ENCODE measurements at places on chromosomes 5 and 9.

DNA sequence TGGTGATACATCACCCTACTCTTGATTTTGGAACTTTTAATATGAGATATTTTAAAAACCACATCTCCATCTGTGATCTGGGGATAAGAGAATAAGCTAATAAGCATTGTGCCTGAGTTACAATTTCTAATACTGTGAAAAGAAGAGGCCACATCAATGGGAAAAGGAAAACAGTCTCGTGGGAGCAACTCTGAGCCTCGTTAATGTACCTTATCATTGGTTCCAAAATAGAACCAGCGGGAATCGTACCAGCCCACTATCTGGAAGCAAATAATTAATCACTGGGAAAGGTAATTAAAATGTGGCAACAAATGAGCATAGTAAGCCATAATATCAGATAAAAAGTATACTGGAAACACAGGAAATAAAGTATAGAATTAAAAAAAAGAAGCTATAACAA, 28.0 kb upstream of the CEP78 start:
- no peak overlapping the region for H3K4me3 ChIP-seq
- H3K27ac ChIP-seq: no peak overlapping the region
- H3K27me3 ChIP-seq: no peaks in the 10 kb centered on the region

DNA sequence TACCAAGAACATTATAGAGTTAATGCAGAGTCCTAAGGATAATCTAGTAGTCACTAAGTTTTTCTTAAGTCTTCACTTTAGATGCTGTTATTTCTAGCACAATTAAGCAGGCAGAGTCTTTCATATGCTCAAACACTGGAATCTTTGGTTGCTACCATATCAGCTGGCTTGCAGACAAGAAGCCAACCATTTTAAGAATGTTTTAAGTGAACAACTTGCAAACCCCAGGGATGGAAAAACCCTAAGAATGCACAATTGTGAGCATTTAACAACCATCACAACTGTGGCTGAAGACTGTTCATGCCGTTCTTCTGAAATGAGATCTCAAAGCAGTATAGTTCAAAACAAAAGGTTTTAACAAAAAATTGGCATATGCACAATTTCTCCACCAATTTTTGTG, 55.1 kb downstream of the CSNK1A1 start:
- DNase-seq: peak; percentile 64
- no peaks in the 10 kb centered on the region for H3K27me3 ChIP-seq
- H3K4me3 ChIP-seq: no peak overlapping the region
- H3K27ac ChIP-seq: peak overlapping the region; percentile 54
- H3K36me3 ChIP-seq: peaks cover 6% of the 10 kb centered on the region
- H3K4me1 ChIP-seq: peaks cover 23% of the 10 kb centered on the region

- peaks cover 2% of the 10 kb centered on the region for H3K4me1 ChIP-seq
- DNase-seq: peak; percentile 83
- no peaks in the 10 kb centered on the region for H3K36me3 ChIP-seq
- H3K27ac ChIP-seq: no peak overlapping the region
- no peaks in the 10 kb centered on the region for H3K27me3 ChIP-seq
Observed at GRCh38 chr5:52864371-52864770, 76.7 kb downstream of the ITGA1 start.

DNA sequence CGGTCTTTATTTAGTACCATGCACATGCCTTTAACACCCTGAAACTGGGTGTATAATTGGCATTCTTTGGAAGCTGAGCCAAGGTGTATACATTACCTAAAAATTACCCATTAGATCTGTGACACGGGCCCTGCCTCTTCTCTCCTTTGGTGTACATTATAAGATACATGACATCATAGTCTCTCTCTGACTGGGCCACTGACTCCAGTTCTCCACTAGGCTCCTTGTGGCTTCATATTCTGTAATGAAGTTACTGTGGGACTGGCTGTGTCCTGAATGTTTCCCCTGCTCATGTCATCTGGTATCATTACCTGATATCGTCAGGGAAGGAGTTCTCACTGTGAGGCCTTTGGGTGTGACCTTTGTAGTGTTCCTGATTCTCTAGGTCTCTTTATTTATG, 65.5 kb downstream of the NREP start:
- DNase-seq: no peak
- H3K36me3 ChIP-seq: no peaks in the 10 kb centered on the region
- H3K27ac ChIP-seq: no peak overlapping the region
- no peaks in the 10 kb centered on the region for H3K4me1 ChIP-seq
- H3K27me3 ChIP-seq: no peaks in the 10 kb centered on the region

- no peaks in the 10 kb centered on the region for H3K36me3 ChIP-seq
- DNase-seq: no peak
- no peak overlapping the region for H3K27ac ChIP-seq
- no peaks in the 10 kb centered on the region for H3K4me1 ChIP-seq
- H3K4me3 ChIP-seq: no peak overlapping the region
- H3K27me3 ChIP-seq: no peaks in the 10 kb centered on the region
Observed at GRCh38 chr5:134188092-134188491, 11.3 kb upstream of the SKP1 start.

DNA sequence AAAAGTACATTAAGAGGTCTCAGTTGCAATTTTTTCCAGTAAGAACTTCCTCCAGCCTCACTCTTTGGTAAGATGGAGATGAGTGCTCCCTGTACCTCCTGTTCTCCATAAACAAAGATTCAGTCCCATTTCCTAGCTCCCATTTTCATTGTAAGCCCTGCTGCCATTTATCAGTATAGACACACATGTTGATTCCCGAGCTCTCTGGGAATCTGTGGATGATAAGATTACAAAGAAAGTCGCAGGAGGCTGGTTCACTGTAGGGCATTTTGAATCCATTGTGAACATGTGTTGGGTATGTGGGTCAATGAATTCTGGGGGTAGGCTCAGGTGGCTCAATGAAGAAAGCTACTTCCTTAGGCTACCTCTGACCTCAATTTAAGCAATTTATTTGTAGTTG, 36.7 kb downstream of the RGMB start:
- no peak overlapping the region for H3K4me3 ChIP-seq
- DNase-seq: no peak
- no peaks in the 10 kb centered on the region for H3K36me3 ChIP-seq
- H3K27ac ChIP-seq: no peak overlapping the region
- no peaks in the 10 kb centered on the region for H3K27me3 ChIP-seq
- H3K4me1 ChIP-seq: no peaks in the 10 kb centered on the region

DNA sequence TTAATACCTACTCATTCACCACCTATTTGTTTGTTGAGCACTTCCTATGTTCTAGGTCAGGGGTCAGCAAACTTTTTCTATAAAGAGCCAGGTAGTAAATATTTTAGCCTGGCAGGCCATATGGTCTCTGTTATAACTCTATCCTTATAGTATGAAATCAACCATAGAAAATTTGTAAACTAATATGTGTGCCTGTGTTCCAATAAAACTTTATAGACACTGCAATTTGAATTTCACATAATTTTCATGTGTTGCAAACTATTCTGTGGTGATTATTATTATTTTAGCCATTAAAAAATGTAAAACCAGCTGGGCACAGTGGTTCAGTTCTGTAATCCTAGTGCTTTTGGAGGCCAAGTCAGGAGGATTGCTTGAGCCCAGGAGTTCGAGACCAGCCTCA, 78.8 kb upstream of the GRHPR start:
- no peaks in the 10 kb centered on the region for H3K4me1 ChIP-seq
- no peaks in the 10 kb centered on the region for H3K36me3 ChIP-seq
- H3K27ac ChIP-seq: no peak overlapping the region
- no peak for DNase-seq
- no peaks in the 10 kb centered on the region for H3K27me3 ChIP-seq

All from fibroblast of lung (primary cell).